HTR-8/SVneo (cell line): ENCODE measurements at places on chromosomes 7 and 10.
A peak's percentile ranks its signal among the peaks of the same experiment; 100 is the strongest.

- DNase-seq = no peak
Measured at GRCh38 chr10:95787447-95787846, 31.5 kb downstream of the ENTPD1 start.

GRCh38 chr7:24365606-24366005 lies 81.6 kb downstream of the NPY start:
- DNase-seq = no peak

DNA sequence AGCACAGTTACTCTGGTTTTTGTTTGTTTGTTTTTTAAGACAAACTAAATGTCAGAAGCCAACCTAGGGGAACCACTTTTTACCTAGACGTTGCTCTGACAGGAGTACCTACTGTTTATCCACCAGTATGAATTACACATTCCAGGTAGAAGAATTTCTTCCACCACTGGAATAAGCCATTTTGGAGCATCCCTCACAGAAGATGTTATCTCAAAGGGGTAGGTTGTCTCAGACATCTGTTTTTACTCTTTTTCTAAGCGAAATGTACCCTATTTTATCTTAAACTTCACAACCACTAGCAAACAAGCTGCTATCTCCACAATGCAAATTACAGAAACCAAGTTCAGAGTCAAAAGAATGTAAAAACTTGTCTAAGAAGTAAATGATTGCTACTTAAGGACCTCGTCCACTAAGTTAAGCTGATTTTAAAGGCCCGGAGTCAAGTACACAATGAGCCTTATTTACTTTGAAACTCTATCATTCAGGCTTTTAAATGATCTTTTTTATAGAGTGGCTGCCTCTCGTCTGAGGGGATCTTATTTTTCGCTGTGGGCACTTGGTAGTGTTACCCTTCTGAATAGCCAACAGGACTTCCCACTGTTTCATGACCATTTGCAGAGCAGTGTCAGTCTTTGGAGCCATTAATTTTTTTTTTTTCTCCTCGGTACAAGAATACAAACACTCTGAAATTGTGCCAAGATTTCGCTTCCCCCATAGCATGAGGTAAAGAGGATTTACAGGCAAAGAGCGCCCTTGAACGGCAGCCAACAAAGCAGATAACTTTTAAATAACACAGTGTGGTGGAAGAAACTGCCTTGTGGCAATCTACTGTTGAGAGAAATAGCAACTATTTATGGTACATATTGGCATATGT lies 15.7 kb upstream of the ARMC3 start:
- no peak for DNase-seq

DNA sequence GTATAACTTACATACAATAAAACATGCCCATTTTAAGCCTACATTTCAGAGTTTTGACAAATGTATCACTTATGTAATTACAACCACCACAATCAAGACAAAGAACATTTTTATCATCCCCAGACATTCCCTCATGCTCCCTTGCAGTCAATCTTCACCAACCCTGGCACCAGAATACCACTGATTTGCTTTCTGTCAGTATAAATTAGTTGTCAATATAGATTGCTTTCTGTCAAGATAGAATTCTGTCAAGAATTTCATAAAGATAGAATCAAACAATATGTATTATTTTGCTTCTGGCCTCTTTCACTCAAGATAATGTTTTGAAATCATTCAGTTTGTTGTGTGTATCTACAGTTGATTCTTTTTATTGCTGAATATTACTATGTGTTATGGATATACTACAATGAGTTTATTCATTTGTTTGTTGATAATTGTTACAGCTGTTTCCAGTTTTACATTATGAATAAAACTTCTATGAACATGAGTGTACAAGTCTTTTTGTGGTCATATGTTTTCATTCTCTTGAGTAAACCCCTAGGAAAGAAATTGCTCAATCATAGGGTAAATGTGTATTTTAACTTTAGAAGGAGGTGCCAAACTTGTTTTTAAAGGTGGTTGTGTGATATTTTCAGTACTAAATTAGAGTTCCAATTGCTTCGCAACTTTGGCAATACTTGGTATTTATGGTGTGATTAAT lies 56.9 kb downstream of the IFIT5 start:
- no peak for DNase-seq

GRCh38 chr7:106023369-106024322 lies 60.6 kb downstream of the CDHR3 start:
- no peak for DNase-seq

GRCh38 chr10:73997787-73998622 lies at the start of gene VCL:
Gene VCL, plus strand, starts transcription at chr10:73998116. Its CDS starts 92 bp downstream, at chr10:73998208.
- peak; percentile 94 for DNase-seq

DNA sequence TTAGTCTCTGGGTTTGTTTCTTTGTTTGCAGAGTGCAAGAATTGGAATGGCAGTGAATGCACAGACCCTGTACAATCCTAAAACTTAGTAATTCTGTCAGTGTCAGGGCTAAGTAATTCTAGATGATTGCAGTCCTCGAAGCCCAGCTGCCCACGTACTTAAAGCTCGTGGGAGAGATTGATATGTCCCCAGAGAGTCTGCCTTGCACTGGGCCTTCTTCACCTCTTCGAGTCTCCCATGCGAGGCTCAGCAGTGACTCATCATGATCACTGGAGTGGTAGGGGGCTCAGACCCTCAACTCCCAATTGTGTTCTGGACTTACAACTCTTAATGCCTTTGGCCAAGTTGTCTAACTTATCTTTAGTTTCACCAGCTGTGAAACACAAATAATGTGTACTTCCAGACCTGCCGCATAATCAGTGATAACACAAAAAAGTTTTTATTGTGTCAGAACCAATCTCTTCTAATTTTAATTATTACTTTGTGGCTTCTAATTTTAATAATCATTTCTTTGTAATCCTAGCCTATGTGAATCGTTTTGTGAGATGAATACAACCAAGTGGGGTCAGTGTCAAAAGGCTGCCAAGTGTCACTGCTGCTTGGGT lies 345.6 kb upstream of the LRGUK start:
- no peak for DNase-seq

- DNase-seq = no peak
Measured at GRCh38 chr7:5838761-5839500, 41.7 kb upstream of the OCM start.

DNA sequence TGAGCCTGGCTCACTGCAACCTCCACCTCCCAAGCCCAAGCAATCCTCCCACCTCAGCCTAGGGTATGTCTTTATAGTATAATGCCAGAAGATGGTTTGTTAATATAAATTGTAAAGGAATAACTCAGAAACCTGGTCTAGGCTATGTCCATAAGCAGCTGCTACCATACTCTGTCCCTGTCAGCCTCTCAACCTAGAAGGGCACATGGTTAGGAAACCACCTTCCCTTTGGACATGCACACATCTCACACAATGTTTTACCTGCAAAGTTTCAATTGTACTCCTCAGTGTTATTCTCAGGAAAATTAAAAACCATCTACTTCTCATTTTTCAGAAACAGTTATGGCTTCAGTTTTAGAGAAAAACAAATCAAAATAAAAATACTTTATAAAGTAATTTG lies 40.1 kb downstream of the ARHGAP21 start:
- no peak for DNase-seq

- no peak for DNase-seq
Measured at GRCh38 chr10:121539786-121540185, 58.5 kb downstream of the FGFR2 start.

GRCh38 chr7:132799081-132799413 lies 222.8 kb upstream of the PLXNA4 start:
- no peak for DNase-seq

- DNase-seq = no peak
Measured at GRCh38 chr7:68613897-68614296, 984.4 kb upstream of the AUTS2 start.

DNA sequence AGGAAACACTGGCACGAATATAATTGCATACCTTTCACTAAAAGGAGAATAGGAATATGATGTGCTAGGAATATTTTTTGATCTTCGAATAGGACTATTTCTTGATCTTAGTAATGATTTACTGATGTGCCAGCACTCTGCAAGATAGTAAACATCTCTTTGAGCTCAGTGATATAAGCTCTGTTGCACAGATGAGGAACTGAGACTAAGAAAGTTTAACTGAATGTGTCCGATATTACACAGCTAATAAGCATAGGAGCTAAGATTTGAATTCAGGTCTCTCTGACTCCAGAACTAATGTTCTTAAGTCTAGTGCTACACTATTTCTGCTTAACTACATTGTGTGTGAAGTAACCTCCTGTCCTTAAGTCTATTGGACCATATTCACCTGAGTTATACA lies 98.4 kb upstream of the PTPRZ1 start:
- no peak for DNase-seq

DNA sequence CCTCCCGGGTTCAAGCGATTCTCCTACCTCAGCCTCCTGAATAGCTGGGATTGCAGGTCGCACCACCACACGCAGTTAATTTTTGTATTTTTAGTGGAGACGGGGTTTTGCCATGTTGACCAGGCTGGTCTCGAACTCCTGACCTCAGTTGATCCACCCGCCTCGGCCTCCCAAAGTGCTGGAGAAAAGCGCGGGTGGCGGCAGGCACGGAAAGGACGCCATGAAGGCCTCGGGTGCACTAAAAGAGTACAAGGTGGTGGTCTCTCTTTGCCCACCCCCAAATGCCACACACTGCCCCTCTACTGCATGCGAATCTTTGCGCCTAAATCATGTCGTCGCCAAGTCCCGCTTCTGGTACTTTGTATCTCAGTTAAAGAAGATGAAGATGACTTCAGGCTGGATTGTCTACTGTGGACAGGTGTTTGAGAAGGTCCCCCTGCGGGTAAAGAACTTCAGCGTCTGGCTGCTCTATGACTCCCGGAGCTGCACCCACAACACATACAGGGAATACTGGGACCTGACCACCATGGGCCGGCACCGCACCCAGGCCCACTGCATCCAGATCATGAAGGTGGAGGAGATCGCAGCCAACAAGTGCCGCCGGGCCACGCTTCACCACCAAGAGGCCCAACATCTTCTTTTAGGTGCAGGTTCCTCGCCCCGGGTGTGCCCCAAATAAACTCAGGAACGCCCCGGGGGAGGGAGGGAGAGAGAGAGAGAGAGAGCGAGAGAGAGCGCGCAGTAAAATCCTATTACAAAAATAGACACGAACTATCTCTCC lies 161.7 kb downstream of the HECW1 start:
- no peak for DNase-seq
